Activated CD8-positive, alpha-beta T cell treated with anti-CD3 and anti-CD28 coated beads, Interleukin-2, amount 10 ng/mL, durations not matched to agents 7 days and 5 days (primary cell): ENCODE measurements at places on chromosomes 1 and 21. TPM values are rescaled to one million over a fixed set of nuclear protein-coding genes. Genes with fewer than 3 reads are reported as not detected.

CASQ2 gene
- total RNA-seq = not detected

UCK2 gene
- total RNA-seq = 32.4 TPM

ATP1A2 gene
- not detected for total RNA-seq

TTC24 gene
- 19.7 TPM for total RNA-seq

RIPK4 gene
- not detected for total RNA-seq

HNRNPU gene
- total RNA-seq = 432 TPM

LCE1F gene
- not detected for total RNA-seq

HTR6 gene
- total RNA-seq = not detected

GPATCH4 gene
- 43.9 TPM for total RNA-seq

TP73 gene
- total RNA-seq = 1.4 TPM

HSPA6 gene
- 1.1 TPM for total RNA-seq

UBE4B gene
- total RNA-seq = 30.7 TPM

ZNF648 gene
- total RNA-seq = not detected

SYPL2 gene
- not detected for total RNA-seq

PIGR gene
- not detected for total RNA-seq

IL19 gene
- total RNA-seq = not detected

SH2D2A gene
- total RNA-seq = 84.0 TPM

KLF17 gene
- total RNA-seq = not detected
